NCI-H187 treated with DMSO at 0.1 percent for 48 hours (cell line): ENCODE measurements at places on chromosomes 4 and X.

DNA sequence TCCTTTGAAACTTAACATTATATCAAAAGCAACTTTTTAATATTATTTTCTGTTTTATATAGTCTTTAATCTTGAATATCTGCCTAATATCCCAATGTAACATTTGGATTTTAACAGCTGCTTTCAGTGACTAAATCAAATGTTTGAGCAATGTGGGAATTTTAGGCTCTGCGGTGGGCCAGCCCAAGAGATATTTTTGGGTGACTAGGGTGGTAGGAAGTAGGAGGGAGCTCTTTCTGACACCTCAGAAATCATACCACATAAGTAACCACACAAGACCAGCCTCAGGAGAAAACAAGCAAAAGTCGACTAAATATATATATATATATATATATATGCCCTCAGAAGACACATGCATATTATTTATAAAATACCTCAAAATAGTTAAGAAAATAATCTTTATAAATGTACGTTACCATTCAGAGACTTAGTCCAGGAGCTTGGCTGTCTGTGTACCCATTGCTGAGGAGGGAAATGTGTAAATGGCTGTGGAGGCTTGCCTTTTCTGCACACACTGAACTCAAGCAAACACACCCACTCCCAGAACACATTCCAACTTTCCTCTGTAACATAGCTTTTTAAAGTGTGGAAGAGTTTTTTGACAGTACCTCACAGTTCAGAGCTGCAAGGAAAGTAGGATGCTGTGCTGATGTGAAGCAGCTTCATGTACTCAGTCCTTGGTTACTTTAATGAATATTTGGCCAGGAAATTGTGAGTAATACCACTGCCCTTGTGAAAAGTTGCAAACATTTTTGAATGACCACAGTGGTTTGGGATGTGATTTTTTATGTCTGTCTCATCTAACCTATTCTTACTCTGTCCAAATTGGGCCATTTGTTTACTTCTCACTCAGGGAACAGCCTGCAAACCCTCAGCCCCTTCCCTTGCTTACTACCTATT lies at the start of gene RTL3:
RTL3 (minus strand) TSS at position 484 of the 900 bp plus-strand sequence. CDS start 908 bp downstream, outside the sequence.
- no peak for DNase-seq

- DNase-seq: no peak
These were observed 51.8 kb downstream of the TASL start for GRCh38 chrX:30525732-30526131.

DNA sequence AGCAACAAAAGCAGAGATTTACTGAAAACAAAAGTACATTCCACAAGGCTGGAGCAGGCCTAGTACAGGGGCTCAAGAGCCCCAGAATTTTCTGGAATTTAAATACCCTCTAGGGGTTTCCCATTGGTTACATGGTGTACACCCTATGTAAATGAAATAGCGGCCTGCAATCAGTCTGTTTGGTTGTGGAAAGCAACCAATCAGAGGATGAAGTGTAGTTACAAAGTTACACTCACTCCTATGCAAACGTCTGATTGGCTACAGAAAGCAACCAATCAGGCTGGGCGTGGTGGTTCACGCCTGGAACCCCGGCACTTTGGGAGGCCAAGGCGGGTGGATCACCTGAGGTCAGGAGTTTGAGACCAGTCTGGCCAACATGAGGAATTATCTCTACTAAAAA lies 13.8 kb upstream of the TXLNG start:
- no peak for DNase-seq

DNA sequence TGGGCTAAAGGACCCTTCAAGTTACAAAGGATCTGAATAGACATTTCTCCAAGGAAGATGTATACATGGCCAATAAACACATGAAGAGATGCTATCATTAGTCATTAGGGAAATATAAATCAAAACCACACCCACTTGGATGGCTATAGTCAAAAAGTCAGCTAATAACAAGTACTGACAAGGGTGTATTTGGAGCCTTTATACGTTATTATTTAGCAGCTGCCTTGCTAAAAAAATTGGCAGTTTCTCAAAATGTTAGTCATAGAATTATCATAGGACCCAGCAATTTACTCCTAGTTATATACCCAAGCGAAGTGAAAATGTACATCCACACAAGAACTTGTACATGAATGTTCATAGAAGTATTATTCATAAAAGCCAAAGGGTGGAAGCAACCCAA lies 112.7 kb upstream of the DUSP21 start:
- DNase-seq: no peak

DNA sequence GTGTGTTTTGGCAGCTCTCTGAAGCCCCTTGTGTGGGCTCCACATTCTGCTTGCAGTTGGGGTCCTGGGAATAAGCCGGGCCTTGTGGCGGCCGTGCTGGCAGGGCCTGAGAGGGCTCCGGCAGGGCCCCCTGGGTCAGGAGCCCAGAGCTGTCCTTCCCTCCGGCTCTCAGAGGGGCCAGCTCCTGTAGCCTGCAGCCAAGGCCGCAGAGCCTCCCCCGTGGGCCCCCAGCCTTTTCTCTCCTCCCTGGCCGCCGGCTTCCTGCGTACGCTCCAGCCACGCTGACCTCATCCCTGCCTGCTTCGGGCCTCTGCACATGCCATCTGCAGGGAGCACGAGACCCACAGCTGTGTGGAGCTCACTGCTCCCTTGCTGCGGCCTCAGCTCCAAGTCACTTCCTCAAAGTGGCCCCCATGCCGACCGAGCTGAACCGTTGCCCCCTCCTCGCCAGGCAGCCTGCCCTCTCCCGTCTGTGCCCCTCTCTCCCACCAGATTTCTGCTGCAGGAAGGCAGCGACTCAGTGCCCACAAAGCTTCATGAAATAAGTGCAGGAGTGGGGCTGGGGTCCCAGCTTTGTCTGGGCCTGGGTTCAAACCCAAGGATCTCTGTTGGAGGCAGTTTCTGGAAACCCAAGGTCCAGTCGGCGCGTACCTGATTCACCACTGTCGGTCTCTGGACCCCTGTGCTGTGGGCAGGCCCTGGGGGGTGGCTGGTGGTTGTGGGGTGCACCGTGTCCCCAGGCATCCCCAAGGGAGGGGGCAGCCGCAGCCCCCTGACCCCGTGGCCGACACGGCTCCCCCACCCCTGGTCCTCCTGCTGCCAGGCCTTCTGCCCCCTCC lies 57.1 kb upstream of the NKX1-1 start:
- no peak for DNase-seq

DNA sequence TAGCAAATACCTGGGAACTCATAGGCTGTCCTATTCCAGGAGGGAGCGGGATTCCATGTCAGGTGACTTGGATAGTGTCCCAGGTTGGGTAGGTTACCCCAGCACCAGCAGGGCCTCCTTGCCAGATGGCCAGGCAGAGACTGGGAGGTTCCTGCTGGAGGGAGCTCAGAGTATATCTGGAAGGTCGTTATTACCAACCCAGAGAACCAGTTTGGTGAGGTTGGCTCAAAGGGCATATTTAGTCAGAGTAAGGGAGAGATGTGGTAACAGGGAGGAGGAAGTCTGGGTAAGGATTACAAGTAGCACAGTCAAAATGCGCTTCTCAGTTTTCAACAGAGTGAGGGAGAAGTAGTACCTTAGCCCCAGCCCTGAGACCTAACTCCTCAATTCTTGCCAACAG lies 53.3 kb upstream of the LNX1 start:
- DNase-seq: no peak

- no peak for DNase-seq
These were observed 30.4 kb downstream of the FAM13A start for GRCh38 chr4:89026542-89026941.

DNA sequence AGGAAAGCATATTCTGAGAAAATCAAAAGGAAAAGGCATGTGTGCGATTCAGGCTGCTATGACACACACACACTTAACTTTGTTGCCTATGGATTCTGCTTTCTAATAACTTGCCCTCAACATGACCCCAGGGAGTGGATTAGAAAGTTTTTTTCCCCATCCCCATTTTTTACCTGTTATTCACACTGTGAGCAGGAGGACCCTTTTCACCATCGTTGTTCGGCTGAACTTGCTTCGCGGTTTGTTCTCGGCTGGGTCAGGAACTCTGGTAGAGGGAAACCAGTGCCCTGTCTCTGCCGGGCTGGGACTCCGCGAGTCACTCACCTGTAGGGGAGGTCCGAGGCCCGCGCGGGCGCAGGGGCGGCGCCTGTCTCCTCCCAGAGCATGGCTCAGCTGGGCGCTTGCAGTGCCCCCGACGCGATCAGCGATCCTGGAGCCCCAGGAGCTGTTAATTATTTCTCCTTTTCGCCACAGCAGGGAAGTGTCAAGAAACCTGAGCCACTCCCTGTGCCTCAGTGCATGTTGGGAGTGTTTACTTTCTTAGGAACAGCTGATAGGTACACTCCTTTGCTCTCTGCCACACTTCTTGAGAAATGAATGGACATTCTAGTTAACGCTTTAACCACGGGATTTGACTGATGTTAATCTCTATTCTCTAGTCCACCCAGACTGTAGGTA lies at the start of gene RASSF6:
RASSF6 (minus strand) TSS at position 322 of the 678 bp plus-strand sequence. CDS start 8,641 bp downstream, outside the sequence.
- peak; percentile 82 for DNase-seq

- no peak for DNase-seq
These were observed 29.6 kb upstream of the MSX1 start for GRCh38 chr4:4829837-4830236.

DNA sequence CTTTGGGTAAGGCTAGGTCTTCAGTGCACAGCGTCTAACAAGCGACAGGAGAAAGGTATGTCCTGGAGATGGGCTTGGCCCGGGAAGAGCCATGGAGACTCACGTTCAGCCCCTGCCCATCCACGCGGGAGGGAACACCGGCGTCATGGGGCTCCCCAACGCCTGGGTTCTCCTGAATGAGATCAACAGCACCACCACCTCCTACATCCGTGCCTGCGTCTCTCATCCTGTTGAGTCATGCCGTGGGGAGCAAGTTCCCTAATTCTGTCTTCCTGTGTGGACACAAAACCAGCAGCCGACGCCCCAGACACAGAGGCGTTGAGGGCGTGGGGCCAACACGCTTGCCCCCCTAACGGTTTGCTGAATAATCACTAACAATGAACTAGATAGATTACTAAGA lies 20.1 kb upstream of the IL3RA start:
- DNase-seq: no peak

- DNase-seq: no peak
These were observed 41.1 kb upstream of the PPARGC1A start for GRCh38 chr4:23930750-23931488.

- DNase-seq: no peak
These were observed at the start of gene TMEM156 for GRCh38 chr4:39032218-39033085. TSS of gene TMEM156 (minus strand) at chr4:39032409. CDS start at chr4:39032313, 96 bp downstream.

GRCh38 chr4:83369831-83370639 lies 35.4 kb upstream of the HPSE start:
- DNase-seq: no peak

DNA sequence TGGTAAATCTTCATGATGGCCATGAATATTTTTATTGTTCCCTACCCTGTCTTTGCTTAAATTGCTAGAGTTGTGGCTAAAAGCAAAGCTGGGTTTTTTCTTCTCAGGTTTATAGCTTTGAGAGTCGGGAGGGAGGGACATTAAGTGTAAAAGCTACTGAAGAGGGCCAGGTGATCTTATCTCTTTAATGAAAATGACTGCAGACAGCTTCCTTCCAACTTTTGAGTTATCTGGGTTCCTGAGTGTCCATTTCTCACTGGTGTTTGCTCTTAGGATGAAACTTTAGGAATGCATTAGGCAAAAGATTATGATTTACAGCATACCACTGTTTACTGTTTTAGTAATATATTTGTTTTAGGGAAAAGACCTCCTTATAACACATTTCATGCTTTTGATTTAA lies 187.7 kb downstream of the SHROOM3 start:
- DNase-seq: no peak

DNA sequence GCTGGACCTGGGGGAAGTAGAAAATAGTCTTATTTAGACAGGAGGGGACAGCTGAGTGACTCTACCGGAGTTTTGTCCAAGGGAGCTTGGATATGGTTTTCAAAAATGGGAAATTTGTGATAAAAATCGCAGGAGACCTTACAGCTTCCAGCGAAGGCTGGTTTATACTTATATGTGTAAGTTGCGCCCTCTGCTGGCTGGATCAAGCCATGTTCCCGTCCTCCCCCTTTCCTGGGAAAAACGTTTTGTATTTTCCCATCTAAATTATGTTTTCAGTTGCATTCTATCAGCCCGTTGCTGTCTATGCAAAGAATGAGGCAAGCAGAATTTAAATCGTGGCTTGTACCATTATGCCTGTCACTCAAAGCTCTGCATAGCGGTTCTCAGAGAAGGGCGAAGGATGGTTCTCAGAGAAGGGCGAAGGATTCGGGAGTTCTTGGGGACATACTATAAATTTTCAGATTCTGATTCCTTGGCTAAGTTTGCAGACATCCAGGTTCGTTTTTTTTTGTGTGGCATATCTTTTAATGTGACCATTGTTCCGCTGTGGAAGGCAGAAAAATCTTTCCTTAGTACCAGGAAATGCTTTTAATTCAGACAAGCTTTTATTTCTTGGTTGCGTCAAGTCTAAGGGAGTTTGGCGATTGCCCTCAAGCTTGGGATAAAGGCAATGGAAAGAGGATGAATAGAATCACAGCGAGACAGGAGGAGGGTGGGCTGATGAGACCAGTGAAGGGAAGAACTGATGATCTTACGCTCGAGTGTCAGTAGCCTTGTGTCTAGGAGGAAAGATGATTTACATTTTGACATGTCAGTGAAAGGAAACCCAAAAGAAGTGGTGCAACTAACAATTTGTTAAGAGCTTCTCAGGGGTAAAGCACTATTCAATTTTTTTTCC lies 128.5 kb upstream of the ARX start:
- no peak for DNase-seq

- no peak for DNase-seq
These were observed 113.3 kb downstream of the HPGD start for GRCh38 chr4:174408841-174409552.

GRCh38 chrX:24426340-24426913 lies 38.7 kb upstream of the PDK3 start:
- DNase-seq: no peak

GRCh38 chr4:88738180-88738579 lies 40.6 kb upstream of the NAP1L5 start:
- no peak for DNase-seq

GRCh38 chrX:148024425-148025148 lies 43.5 kb downstream of the FMR1NB start:
- DNase-seq: no peak

DNA sequence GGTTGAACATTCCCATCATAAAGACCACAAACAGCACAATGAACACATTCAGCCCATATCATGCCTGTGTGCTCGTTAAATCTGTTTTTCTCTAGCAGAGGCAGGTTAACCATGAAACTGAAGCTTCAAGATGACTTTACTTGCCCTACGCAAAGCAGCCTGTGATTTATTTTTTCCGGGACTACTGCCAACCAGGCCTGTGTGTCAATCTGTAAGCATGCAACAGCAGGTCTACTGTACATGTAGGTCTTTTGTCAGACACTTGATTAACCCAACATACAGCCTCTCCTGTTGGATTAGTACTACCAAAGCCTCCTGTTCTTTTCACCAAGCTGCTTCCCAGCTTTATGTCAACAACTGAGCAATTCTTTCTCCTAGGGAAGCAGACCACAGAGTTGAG lies 85.5 kb upstream of the ACSL1 start:
- no peak for DNase-seq

DNA sequence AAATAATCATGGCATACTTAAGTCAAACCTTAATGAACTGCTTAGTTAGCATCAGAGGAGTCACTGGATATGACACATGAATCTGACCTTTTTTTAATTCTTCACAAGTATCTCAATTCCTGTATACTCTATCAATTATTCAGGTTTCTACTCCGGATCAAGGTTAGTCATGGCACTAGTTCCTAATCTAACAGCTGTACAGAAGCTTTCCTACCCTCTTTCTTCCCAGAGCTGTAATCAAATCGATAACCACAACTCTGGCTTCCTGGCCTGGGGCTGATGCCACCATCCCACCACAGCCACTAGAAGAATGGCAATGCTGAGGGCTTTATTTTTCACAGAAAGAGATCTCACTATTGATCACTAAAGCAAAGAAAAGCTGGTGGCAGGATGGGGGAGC lies 718.5 kb downstream of the SMARCA1 start:
- no peak for DNase-seq
